ENCODE measurements at places on chromosomes 16 and 17.

DNA sequence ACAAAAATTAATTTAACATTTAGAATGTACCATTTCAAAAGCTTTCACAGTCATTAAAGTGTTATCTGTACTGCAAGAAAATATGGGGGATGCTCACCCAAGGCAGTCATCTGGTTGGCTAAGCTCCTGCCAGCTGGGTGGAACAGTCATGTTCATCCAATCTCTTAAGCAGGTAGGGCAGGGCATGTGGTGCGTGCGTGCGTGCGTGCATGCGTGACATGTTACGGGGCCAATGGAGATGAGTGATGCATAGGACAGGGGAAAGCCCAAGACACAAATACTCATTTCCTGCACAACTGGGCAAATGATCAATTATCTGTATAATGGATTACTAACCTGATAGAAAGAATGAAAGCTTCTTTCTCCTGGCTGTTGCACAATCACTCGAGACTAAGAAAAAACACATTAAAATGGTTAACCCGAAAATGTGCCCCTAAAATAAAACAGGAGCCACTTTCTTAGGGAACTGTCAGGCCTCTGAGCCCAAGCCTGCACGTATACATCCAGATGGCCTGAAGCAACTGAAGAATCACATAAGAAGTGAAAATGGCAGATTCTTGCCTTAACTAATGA is 104.4 kb downstream of the MYO1D start:
- no peak for DNase-seq

GRCh38 chr17:46984341-46984740 is 5.3 kb upstream of the RPRML start:
- no peak for DNase-seq

DNA sequence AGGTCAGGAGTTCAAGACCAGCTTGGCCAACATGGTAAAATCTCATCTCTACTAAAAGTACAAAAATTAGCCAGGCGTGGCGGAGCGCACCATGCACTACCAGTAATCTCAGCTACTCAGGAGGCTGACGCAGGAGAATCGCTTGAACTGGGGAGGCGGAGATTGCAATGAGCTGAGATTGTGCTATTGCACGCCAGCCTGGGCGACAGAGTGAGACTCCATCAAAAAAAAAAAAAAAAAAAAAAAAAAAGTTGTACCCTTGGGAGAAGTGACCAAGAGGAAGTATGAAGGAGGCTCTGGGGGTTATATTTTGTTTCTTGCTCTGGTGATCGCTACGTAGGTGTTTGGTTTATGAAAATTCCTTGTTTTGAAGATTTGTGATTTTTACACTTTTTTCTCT is 66.3 kb downstream of the LITAF start:
- DNase-seq = no peak

GRCh38 chr16:80056324-80056723 is 455.8 kb upstream of the MAF start:
- no peak for DNase-seq

DNA sequence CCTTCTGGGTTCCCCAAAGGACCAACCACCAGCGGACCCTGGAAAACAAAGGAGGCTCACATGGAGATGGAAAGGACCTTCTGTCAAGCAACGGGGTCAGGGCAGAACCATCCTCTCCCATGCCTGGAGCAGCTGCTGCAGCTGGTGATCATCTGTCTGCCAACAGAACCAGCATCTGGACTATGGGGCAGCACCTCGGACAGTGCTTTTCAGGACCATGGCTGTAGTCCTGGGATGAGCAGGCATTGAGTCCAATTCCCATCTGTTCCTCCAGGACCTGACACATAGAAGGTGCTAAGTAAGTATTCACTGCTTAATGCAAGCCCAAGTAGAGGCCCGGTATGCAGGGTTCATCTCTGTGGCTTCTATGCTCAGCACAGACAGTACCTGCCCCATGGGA is 304.7 kb downstream of the XYLT1 start:
- DNase-seq = no peak

DNA sequence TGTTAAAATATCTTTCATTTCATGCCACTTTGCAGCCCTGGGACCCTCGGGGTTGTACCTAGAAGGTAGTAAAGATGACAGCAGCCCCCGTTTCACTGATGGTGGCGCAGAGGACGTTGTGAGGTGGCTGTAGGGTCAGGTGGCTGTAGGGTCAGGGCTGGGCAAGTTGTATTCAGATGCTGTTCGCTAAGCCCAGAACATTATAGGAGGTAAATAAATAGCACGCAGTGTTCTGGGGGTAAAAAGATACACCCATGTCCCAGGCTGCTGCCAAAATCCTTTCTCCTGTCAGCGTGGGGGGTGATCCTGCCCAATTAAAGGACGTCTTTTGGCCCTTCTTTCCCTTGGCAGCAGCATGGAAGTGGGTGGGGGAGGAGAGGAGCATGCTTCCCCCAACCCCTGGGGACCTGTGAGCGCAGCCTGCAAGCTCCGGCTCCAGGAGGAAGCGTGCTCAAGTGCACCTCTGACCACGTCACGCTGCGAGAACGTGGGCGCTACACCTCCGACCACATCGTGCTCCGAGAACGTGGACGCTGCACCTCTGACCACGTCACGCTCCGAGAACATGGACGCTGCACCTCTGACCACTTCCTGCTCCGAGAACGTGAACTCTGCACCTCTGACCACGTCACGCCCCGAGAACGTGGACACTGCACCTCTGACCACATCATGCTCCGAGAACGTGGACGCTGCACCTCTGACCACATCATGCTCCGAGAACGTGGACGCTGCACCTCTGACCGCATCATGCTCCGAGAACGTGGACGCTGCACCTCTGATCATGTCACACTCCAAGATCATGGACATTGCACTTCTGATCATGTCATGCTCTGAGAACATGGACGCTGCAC is 182.1 kb downstream of the RPTOR start:
- DNase-seq = no peak

DNA sequence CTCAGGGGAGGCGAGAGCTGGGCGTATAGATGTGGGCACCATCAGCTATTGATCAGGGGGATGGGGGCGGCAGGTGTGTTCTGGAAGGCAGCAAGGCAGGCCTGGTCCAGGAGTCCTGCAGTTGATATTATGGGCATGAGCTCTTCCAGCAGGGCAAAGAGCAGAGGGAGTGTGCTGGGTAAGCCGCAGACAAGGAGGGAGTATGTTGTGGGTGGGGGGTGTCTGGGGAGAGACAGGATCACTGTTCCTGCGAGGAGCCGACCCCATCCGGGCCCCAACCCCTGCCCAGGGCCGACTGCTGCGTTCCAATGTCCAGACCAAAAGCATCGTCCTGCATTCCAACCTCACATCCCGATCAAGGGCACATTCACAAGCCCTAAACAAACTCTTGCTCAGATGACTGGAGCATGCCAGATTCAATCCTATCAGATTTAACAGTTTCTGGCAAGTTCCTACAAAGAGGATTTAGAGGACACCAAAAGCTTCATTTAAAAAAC is 9.2 kb downstream of the MXRA7 start:
- no peak for DNase-seq

DNA sequence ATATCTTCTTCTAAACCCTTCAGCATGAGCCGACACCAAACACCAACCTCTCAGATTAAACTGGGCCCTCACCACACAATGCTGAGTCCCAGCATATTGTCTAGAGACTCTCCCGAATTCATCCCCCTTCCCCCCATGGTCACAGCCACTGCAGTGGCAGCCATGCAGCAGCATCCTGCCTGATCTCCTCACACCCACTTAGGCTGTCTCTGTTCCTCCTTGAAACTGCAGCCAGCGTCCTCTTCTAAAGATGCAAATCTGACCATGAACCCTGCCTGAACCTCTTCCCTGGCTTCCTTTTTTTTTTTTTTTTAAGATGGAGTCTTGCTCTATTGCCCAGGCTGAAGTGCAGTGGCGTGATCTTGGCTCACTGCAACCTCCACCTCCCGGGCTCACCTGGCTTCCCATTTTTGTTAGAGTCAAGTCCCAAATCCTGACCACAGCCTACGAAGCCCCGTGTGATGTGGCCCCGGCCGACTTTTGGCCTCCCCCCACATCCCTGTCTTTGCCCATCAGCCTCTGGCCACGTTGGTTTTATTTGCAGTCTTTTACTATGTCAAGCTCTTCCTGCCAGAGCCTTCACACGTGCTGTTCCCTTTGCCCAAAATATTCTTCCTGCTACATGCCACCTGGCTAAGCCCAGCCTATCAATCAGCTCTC is 2.8 kb downstream of the FA2H start:
- no peak for DNase-seq

DNA sequence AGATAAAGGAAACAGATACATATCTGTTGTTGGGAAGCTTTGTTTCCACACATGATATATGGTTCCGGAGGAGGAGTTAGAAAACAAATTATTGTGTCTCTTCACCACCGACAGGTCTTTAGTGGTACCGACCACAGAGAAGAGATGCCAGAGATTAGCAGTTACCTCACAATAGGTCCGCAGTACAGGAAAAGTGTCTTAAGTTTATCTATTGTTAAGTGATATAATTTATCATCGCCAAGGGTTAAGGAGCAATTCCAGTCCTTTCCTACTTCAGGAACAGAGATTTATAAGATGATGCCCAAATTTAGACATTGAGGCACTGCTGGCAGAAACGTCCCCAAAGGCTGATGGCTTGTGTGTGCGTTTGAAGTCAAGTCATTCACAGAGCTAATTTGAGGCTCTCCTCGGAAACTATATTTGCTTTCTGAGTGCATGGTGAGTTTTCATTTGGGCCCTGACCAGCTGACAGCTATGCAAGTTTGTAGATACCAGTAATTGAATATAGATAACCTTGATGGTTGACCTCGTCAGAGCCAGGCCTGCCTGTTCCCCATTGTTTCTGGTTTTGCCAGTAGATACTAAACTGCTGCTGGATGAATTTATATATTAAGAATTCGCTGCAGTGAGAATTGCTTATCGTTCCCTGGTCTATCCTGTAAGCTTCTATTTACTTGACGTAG is 196.4 kb upstream of the IRX3 start:
- no peak for DNase-seq

GRCh38 chr16:11689031-11689840 is 21.0 kb downstream of the SNN start:
- no peak for DNase-seq

- DNase-seq = no peak
Measured at GRCh38 chr17:37494401-37494831, 4.7 kb downstream of the DUSP14 start.

DNA sequence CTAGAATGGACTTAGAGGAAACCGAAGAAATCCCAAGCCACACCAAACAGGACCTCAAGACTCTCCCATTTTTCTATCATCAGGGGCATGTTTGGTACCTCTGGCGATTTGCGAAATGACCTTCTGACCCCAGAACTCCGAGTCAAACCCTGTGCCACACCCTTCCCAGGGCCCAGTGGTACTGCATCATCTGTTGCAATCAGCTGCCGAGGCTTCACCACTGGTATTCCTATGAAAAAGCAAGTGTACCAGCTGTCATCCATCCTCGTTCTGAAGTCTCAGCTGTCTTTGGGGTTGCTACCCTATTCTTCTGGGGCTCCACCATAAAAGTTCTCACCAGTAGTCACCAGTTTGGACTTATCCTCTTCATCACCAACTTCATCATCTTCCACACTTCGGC is 2.3 kb upstream of the RSKR start:
- no peak for DNase-seq

GRCh38 chr16:31329671-31330552 is 25.1 kb upstream of the ITGAX start:
- DNase-seq = no peak

DNA sequence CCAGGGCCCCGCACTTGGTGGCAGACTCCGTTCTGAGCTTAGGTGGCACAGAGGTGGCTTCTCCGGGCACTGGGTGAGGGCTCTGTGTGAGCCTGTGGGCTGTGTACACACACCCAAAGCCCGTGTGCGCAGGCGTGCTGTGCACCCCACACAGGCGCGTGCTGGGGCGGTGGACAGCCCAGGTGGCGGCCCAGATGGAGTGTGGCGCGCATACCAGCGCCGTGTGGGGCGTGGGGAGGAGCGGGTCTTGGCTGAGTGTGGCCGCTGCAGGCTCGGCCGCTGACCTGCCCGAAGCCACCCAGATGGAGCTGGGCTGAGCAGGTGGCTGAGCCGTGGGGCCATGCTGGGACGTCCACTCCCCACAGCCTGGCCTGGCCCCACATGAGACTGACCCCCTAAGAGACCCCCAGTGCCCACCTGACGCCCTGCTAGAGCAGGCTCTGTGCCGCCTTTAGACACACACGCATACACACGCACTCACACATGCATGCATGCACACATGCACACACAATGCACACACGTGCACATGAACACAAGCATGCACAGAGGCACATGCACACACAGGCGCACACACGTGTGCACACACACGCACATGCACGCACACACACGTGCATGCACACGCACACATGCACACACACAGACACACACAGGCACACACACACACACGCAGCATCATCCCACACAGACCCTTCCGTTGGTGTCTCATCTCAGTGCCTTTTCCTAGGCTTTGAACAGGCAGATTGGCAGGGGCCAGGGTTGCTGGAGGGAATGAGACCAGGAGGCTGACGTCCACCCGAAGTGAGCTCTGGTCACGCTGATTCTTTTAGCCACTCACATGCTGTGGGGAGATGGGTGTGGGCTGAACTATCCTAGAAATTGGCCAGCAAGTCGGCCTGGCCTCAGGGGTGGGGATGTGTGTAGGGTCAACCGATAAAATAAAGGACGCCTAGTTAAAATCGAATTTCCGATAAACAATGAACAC is 2.1 kb downstream of the PRR35 start:
- DNase-seq = no peak

GRCh38 chr17:11178581-11178980 is 62.4 kb upstream of the SHISA6 start:
- no peak for DNase-seq

DNA sequence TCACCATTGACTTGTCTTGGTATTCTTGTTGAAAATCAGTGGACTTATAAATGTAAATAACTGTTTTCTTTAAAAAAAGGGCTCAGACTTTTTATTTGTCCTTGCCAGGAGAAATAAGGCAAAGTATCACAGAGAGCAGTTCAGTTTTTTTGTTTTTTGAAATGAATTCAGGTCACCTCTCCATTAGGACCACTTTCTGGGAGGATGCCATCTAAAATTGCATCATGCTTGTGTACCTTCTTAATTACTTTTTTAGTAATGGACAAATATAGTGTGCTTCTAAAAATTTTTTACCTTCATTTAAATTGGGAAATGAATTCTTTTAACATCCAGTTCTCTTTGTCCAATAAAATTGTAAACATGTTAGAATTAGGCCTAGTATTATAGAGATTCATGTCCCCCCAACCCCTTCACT is 210.0 kb downstream of the BCAS3 start:
- DNase-seq = no peak
